ENCODE measurements at places on chromosomes 4 and X.

- no peak overlapping the region for H3K27ac ChIP-seq
- no peaks in the 10 kb centered on the region for H3K36me3 ChIP-seq
- H3K27me3 ChIP-seq, result no peaks in the 10 kb centered on the region
- H3K4me1 ChIP-seq, result no peaks in the 10 kb centered on the region
- DNase-seq, result no peak
These were observed 169.2 kb upstream of the IL15 start for GRCh38 chr4:141467225-141467624.

GRCh38 chr4:1793940-1794808 is 1.1 kb downstream of the FGFR3 start:
- H3K27me3 ChIP-seq, result peaks cover 34% of the 10 kb centered on the region
- peaks cover 7% of the 10 kb centered on the region for H3K4me1 ChIP-seq
- no peaks in the 10 kb centered on the region for H3K36me3 ChIP-seq
- H3K4me3 ChIP-seq, result no peak overlapping the region
- DNase-seq, result peak; percentile 26

DNA sequence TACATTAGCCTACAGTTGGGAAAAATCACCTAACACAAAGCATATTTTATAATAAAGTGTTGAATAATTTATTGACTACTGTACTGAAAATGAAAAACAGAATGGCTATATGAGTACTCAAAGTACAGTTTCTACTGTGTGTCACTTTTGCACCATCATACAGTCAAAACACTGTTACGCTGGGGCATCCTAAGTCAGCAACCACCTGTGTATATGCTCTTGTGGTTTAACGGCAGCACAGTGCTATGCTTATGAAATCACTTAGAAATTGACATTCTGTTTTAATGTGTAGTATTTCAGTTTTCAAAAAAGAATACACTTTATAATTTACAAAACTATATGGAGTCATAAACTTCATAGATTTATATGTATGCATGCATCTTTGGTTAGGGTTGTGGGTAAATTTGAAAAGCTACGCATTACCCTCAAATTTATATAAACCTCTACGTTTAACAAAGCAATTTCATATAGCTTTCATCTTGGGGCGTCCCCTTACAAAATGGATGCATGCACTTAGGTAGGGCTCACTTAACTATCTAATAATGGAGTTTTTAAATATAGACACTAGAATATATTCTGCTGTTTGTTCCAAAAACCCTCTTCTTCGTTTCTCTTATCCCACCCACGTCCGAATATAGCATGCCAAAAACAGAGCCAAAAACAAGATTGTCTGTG is 690 bp upstream of the NEIL3 start:
- H3K4me1 ChIP-seq, result 0 out of 2 replicates have a peak, but pooled peaks cover 6% of the 10 kb centered on the region
- no peak overlapping the region for H3K27ac ChIP-seq
- H3K36me3 ChIP-seq, result no peaks in the 10 kb centered on the region
- no peak for DNase-seq
- no peaks in the 10 kb centered on the region for H3K27me3 ChIP-seq

GRCh38 chrX:30150196-30150895 is 65.0 kb upstream of the MAGEB2 start:
- no peaks in the 10 kb centered on the region for H3K27me3 ChIP-seq
- H3K4me1 ChIP-seq, result peaks cover 17% of the 10 kb centered on the region
- H3K27ac ChIP-seq, result peak overlapping the region; percentile 73
- no peak overlapping the region for H3K4me3 ChIP-seq
- no peak for DNase-seq

DNA sequence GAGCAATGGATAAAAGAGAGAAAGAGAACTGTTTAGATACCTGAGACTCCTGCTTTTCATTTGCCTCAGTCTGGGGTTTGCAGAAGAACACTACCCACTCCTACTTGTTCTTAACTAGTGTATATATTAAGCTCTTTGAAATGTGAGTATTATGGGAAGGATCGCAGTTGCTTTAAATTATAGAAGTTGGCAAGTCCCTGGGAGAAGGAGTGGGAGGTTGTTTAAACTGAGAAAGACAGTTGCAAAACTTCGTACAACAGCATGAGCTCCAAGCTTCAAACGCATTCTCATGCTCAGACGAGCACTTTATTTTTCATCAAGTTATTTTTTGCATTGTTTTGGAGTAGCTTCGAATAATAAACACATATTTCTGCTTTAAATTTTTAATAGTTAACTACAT is 88.1 kb upstream of the C1QTNF7 start:
- H3K4me3 ChIP-seq, result no peak overlapping the region
- H3K4me1 ChIP-seq, result no peaks in the 10 kb centered on the region
- H3K36me3 ChIP-seq, result no peaks in the 10 kb centered on the region
- H3K27me3 ChIP-seq, result no peaks in the 10 kb centered on the region
- no peak for DNase-seq

- H3K36me3 ChIP-seq, result no peaks in the 10 kb centered on the region
- no peaks in the 10 kb centered on the region for H3K27me3 ChIP-seq
- H3K4me3 ChIP-seq, result no peak overlapping the region
- H3K4me1 ChIP-seq, result no peaks in the 10 kb centered on the region
These were observed 526.0 kb downstream of the TLL1 start for GRCh38 chr4:166399021-166399420.

- no peak overlapping the region for H3K27ac ChIP-seq
- H3K4me1 ChIP-seq, result no peaks in the 10 kb centered on the region
- no peak for DNase-seq
- H3K27me3 ChIP-seq, result no peaks in the 10 kb centered on the region
These were observed 172.7 kb upstream of the LNX1 start for GRCh38 chr4:53763813-53764597.

GRCh38 chr4:93466446-93466845 is 362.1 kb upstream of the ATOH1 start:
- no peak overlapping the region for H3K27ac ChIP-seq
- no peaks in the 10 kb centered on the region for H3K36me3 ChIP-seq
- H3K4me1 ChIP-seq, result no peaks in the 10 kb centered on the region
- DNase-seq, result no peak
- no peaks in the 10 kb centered on the region for H3K27me3 ChIP-seq
